CD4-positive, alpha-beta T cell (primary cell): ENCODE measurements at places on chromosomes 6 and 20.
A peak's percentile ranks its signal among the peaks of the same experiment; 100 is the strongest.

- DNase-seq: no peak
Observed at GRCh38 chr6:169568314-169569087, 133.3 kb downstream of the WDR27 start.

DNA sequence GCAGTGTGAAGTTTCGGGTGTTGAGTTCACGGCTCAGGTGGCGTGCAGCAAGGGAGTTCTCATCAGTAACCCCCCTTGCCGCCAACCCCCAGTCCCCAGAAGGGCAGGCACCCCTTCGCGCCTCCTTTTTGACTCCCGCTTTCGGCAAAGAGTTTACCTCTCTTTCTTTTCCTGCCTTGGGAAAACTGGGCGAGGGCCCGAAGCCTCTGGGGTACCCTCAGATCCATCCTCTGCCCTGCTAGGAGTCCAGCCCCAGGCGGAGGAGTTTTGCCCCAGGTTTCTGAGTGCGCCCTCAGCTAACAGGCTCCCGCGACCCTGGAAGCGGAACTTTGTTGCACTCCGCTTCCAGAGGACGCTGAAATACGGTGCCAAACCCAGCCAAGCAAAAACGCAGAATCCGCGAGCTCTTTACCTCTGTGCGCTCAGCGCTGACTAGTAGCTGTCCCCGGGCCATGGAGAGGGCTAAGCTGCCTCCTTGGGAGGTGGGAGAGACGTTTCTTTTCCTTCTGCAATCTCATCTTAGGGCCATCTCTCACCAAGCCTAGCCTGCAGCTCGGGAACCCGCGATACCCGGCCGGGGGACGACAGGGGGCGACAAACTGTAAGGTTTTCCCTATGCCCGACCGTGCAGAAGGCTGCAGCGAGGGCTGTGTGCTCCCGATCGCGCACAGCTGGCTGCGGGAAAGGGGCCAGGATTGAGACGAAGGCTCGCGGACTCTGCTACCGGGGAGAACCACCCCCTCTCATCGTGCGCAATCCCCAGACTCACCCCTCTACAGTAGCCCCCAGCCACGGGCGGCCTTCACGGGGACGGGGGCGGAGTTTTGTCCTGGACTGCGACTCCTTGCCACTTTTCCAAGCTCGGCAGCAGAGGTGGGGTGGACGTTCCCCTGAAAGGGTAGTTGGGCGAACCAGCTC lies 2.7 kb upstream of the PAX1 start:
- no peak for DNase-seq

DNA sequence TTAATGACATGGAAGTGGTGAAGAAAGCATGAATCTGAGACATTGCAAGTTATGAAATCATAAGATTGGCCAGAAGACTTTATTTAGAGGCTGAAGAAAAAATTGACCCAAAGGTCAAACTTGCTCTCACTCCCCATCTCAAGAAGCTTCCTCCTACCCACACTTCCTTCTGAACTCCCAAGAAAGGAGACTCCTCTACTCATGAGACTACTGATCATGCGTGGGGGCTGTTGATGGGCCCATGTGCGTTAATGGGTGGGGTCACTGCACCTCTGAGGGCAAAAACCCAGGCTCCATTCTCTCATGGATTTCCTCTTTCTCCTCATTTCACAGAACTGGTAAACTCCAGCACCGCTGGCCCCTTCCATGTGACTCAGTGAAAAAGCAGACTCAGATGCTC lies 470.6 kb upstream of the ARID1B start:
- no peak for DNase-seq

DNA sequence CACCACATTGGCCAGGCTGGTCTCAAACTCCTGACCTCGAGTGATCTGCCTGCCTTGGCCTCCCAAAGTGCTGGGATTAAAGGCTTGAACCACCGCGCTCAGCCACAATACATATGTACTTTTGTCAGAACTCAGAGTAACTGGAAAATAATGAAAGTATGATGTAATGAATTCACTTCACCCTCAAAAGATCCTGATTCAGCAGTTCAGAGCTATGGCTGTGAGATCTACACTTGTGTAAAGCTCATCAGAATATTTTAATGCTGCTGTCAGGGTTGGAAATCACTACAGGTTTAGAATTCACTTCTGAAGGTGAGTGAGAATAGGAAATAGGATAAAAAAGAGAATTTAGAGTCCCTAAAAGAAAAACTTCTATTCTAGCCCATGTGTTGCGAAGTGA lies 464.5 kb upstream of the NRSN1 start:
- no peak for DNase-seq

GRCh38 chr6:127776320-127776719 lies 124.5 kb downstream of the THEMIS start:
- DNase-seq: no peak

- no peak for DNase-seq
Observed at GRCh38 chr6:125220712-125221111, 67.1 kb downstream of the TPD52L1 start.

GRCh38 chr6:116764961-116765841 lies at the start of gene FAM162B:
Gene FAM162B, minus strand, starts transcription at chr6:116765719. Its CDS starts 143 bp downstream, at chr6:116765576.
- DNase-seq: no peak

- DNase-seq: no peak
Observed at GRCh38 chr20:51772236-51772635, 4.0 kb upstream of the ATP9A start.

GRCh38 chr6:105867821-105868220 lies 218.3 kb upstream of the PRDM1 start:
- no peak for DNase-seq

- DNase-seq: no peak
Observed at GRCh38 chr6:82078286-82078908, 169.1 kb downstream of the IBTK start.

GRCh38 chr6:103797738-103798137 lies 1062.0 kb downstream of the HACE1 start:
- no peak for DNase-seq

GRCh38 chr6:79634491-79635231 lies 3.5 kb downstream of the SH3BGRL2 start:
- DNase-seq: no peak

DNA sequence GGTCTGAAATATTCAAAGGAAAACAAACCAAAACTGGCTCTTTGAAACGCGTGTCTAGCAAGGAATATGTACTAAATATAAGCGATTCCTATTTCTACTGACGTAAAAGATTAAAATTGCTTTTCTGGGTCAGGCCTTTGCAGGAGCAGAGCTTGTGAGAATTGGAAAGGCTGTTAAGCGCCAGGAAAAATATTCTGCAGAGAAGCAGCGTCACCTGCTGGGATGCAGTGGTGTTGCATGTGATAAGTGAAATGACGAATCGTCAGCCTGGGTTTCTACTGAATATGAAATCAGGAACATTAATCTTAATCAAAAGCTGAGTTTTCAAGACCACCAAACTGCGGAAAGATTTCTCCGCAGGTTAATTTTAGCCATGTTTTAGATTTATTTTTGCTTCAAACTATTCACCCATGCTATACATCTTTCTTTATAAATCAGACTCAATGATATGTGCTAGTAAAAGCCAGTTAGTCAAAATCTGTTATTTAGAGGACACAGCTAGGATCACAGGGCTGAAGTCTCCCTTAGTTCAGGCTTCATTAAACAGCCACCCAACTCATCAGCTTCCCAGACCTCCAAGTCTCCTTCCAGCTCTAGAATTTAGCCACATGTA lies 67.4 kb downstream of the ALDH8A1 start:
- peak; percentile 54 for DNase-seq

DNA sequence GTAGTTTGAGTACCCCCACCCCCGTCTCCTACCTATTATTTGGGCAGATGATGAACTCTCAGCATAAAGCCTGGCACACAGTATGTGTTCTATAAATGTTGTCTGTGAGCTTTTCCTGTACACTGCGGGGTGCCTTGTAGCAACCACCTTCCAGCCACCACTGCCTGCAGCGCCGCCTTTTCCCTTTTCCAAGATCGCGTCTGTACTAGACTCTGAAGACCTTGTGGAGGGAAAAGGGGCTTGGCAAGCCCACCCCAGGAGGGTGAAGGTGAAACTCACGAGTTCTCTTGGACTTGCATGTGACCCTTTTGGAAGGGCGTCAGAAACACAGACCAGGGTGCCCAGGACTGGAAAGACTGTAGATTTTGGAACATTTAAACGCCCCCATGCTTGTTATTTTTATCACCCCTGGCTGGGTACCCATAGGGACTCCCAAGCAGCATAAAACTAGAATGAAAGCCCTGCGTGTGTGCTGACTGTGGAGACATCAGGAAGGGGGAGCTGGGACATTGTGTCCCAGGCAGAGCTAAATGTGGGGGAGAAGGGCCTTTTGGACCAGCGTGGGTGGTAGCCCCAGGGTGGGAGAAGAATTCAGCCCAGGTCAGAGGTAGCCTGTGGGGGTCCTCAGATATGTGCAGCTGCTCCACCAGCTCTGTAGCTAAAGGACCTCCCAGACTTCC lies 8.3 kb downstream of the BAK1 start:
- DNase-seq: no peak

- DNase-seq: peak; percentile 11
Observed at GRCh38 chr6:14784596-14785492, 461.0 kb upstream of the JARID2 start.

DNA sequence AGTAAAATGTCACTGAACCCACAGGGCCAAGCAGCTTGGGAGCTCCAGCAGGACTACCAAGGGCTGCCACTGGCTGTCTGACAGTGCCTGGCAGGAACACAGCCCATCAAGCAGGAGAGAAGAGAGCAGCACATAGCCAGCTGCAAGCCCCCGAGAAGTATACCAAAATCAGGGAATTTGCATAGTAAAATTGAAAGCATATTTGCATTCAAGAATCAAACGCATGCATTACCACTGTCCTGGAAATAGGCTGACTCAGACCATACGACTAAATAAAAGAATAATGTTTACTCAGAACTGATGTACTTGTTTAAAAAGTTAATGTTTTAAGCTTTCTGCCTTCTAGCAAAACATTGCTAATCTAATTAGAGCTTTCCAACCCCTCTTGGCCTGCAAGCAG lies 298.1 kb downstream of the TFAP2B start:
- DNase-seq: no peak

- DNase-seq: no peak
Observed at GRCh38 chr6:40585223-40585622, 1.9 kb downstream of the LRFN2 start.

DNA sequence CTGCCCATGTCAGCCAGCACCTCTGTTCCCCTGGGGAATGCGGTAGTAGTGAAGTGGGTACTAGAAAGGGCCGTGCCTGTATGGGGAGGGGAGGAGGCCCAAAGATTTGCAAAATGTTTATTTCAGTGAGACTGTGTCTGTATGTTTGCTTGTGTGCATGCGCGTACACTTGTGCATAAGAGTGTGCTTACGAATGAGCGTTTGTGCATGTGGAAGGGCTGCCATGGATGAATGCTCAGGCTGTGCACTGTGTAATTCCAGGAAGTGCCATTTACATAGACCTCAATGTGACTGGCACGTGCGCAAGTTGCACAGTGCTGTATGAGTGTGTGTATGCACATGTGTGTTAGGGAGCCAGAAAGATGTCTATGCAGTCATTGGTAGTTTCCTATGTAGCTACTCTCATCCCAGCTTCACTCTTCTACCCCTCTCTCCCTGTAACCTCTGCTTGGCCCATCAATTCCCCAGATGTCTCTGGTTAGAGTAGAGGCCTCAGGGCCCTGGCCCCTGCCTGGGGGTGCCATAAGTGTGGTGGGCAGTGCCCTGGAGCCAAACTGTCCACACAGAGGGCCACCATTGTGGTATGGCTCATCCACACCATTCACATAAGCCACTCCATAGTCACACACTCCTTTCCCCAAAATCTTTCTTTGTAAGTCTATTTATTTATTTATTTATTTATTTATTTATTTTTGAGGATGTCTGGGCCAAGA lies 26.8 kb upstream of the SLC22A7 start:
- no peak for DNase-seq

DNA sequence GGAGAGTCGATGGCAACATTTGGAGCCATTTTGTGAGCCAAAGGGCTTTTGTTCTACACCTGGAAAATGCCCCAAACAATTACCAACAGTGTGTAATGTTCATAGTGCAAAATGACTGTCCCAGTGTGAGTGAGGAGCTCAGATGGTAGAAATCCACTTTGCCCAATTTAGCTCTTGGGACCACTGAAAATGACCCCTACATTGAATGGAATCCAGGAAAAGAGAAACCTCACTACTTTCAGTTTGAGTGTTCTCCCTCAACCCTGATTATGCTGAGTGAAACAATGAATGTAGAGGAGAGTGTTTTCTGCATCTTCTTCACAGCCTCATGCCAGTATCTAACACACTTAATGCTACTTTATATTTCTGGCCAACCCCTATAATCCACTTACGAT lies 84.9 kb upstream of the NRN1 start:
- no peak for DNase-seq

DNA sequence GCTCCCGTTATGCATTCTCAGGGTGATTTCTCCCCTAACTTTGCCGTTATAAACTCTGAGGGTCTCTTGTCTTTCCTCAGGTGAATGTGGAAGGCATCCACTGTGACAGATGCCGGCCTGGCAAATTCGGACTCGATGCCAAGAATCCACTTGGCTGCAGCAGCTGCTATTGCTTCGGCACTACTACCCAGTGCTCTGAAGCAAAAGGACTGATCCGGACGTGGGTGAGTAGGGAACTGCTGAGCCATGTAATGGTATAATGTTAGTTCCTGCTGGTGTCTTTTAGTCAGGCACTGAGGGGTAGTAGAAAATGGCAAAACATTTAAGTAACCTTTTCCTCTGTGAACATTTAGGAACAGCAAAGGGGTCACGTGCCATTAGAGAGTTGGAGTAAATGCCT lies 395.4 kb downstream of the ARHGAP18 start:
- no peak for DNase-seq

DNA sequence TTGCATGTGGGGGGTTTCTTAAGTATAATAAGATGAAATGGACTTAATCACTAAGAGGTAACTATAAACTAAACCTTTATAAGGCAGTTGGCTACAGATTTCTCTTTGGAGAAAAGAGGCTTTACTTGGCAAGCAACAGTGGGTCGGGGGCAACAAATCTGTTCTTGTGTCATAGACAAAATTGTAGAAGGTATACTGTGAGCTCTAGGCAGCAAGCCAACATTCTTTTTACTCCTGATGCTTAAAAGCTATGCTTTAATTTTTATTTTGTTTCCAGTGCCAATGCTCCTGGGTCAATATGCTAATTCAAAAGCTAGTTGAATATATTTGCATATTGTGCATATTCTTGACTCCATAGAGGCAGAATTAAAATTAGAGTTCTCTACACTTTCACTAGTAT lies 495.4 kb downstream of the BTBD3 start:
- no peak for DNase-seq

DNA sequence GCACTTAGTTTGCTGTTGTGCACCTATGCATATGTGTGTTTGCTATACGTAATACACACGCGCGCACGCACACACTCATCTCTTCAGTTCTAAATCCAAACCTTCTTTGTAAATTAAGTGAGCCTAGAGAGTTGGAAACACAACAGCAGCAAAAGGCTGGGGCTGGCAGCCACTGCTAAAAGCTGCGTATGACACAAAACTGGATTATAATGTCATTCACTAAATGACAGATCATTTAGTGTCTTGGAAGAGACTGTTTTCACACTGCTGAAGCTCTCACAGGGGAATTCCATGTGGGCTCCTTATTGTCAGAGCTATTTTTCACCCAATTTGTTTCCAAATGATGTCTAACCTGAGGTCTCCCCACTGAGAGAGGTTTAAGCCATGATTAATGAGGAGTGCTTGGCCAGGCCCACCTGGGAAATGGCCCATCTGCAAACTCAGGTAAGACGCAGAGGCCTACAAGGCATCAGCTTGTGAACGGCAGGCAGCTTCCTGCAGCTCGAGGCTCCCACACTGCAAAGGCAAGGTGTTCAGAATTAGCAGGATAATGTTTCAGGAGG lies 94.2 kb downstream of the OLIG3 start:
- no peak for DNase-seq
